ENCODE measurements at places on chromosomes 1 and 21.

GRCh38 chr1:187999973-188000372, 1171.2 kb downstream of the PLA2G4A start:
- DNase-seq, result no peak

DNA sequence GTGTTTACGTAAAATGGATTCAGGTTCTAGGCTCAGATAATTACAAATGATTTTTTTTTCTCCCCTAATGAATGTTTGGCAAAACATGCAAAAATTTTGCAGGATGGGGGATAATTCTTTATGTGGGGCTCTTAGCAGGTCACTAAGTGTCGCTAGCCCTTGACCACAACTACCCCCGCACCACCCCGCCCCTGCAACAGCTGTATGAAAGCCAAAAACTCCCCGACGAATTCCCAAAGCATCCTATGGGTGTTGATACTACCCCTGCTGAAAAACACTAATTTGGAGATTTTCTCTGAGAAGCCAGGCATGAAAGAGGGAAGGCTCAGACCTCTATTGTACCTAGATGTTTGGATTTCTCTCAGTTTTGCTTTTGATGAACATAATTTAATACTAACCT, 243.0 kb downstream of the TRABD2B start:
- no peak for DNase-seq

GRCh38 chr1:22787636-22788035, 77.0 kb downstream of the EPHB2 start:
- no peak for DNase-seq

- DNase-seq, result no peak
Measured at GRCh38 chr1:38785285-38786039, 74.1 kb downstream of the RRAGC start.

DNA sequence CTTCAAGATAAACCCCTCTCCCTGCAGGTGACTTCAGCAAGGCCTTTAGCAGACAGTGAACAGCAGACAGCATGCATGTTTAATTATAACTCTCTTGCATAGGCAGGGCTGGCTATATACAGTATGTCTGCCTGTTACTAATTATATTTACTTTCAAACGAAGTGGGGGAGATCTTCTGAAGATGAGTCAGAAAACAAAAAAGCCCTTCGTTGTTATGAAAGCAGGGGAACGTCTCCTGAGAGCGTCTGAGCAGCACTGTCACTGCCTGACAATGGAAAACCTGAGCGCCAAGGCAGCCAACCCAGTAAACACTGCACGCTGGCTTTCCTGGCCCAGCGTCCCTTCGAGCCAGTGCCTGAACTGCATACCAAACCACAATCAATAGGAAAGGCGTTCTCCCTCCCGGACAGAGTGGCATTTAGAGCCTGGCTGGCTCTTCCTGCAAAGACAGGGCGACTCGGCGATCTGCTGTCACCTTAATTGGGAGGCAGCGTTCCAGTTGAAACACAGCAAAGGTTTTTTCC, 54.1 kb downstream of the TOMM20 start:
- peak; percentile 64 for DNase-seq

DNA sequence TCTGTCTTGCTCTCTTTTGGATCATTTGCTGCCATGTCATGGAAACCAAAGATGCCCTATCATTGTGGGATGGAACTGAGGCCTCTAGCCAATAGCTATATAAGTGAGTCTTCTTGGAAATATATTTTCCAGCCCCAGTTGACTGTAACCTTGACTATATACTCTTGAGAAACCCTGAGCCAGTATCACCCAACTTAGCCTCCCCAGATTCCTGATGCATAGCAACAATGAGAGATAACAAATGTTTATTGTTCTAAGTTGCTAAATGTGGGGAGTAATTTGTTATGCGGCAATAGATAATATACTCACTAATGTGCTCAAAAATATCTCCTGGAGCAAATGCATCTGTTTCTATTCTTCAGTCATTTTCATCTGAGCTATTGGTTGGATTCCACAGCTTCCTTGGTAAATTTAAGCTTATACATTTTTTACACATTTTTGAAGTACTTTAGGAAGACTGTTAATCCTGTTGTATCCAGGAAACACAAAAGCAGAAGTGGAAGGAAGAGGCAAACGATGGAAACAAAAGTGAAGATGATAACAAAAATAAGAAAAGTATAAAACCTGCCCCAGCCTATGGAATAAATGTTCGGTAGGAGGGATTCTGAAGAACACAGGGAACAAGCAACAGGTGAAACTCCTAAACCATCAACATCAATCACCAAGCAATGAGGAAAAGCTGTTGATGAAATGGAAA, 6.3 kb upstream of the SRRM1 start:
- no peak for DNase-seq

GRCh38 chr1:117077267-117077666, 17.1 kb downstream of the TTF2 start:
- DNase-seq, result peak; percentile 69

DNA sequence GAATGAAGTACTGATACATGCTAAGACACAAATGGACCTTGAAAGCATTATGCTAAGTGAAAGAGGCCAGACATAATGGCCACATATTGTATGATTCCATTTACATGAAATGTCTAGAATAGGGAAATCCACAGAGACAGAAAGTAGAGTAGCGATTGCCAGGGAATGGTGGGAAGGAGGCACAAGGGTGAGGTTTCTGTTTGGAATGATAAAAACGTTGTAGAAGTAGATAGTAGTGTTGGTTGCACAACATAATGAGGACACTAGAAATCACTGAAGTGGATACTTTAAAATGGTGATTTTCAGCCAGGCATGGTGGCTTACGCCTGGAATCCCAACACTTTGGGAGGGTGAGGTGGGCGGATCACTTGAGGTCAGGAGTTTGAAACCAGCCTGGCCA, 97.6 kb upstream of the VANGL1 start:
- peak; percentile 45 for DNase-seq

DNA sequence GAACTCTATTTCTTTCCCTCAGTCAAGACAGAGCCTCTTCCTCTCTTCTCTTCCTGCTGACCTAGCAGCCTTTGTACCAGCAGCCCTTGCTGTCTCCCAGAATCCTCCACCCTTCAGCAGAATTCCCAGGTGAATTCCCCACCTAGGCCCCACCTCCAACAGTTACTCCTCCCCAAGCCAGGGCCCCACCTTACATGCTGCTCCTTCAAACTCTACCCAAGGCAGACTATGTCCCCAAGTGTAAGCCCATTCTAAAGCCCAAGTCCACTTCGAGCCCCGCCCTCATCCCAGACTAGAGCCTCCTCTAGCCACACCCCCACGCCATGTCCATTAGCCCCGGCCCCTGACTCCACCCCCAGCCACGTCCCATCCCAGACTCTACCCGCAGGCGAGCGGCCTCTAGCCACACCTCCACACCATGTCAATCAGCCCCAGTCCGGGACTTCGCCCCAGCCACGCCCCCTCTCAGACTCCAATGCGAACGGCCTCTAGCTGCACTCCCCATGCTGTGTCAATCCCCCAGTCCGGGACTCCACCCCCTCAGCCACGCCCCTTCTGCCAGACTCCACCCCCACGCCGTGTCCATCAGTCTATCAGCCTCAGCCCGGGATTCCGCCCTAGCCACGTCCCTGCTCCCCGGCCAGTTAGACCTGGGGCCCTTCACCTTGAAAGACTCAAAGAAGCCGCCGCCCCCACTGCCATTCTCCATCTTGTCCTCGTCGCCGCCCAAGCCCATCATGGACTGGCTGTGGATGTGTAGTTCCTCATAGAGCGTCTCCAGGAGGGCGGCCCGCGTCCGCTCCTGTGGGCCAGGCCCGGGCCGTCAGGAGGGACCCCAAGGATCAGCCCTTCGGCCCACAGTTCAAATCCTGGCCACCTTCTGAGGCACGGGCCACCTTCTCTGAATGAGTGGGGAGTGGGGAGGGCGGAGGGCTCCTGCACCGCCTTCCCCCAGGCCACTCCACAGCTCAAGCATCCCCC, 61.3 kb downstream of the RAP1GAP start:
- DNase-seq, result peak; percentile 75

- DNase-seq, result peak; percentile 36
Measured at GRCh38 chr1:27057801-27058625, 45.4 kb upstream of the TENT5B start.

DNA sequence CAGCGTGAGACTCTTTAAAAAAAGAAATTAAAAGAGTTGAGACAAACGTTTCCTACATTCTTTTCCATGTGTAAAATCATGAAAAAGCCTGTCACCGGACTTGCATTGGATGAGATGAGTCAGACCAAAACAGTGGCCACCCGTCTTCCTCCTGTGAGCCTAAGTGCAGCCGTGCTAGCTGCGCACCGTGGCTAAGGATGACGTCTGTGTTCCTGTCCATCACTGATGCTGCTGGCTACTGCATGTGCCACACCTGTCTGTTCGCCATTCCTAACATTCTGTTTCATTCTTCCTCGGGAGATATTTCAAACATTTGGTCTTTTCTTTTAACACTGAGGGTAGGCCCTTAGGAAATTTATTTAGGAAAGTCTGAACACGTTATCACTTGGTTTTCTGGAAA, 31.2 kb downstream of the IFNAR1 start:
- DNase-seq, result no peak

DNA sequence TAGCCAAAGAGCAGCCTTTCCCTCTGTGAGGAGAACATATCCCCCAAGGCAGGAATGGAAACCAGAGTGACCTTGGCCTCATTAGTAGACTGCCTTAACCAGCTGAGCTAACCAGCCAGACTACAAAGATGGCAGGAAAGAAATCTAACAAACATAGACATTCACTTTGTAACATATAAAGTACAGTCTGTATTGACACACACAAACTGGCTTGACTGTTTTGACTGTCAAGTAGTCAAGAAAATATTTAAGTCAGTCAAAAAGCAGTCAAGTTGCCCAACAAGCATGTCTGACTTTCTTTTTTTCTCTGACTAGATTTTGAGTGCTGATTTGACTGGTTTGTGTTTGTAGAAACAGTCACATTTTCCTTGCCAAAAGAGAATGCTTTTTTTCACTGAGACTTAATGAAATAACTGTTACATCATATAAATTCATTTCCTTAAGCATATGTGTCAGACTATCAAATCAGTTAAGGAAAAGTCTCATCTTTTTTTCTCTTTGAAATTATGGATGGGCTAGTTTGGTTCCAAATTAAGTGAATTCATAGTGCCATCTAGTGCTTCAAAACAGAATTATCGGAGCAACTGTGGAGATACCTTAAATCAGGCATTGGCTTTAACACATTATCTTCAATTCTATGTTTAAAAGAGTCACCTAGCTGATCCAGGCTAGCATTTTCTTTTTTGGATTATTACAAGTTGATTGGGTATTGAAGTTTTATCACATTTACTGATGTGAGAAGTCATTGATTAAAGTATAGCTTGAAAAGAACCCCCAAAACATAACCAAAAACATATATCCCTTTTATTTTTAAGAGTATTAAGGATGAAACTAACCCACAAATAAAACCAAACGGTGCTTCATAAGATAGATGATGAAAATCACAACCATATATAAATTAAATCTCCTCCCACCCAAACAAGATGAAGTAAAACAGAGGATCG, 75.0 kb downstream of the ATP6V1G3 start:
- DNase-seq, result peak; percentile 45

DNA sequence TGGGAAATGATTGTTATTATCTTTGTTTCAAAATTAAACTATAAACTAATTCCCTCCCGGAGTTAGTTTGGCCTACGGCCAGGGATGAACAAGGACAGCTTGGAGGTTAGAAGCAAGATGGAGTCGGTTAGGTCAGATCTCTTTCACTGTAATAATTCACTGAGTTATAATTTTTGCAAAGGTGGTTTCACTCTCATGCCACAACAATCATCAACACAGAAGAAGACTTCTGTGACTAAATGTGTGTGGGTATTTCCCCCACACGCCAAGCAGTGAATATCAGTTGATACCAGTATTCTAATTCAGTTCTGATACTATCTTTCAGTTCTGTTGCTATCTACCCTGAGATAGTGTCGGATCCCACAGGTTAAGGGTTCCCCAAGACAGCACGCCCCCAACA, 215.1 kb downstream of the S1PR1 start:
- DNase-seq, result no peak

- peak; percentile 20 for DNase-seq
Measured at GRCh38 chr1:102853136-102853535, 255.2 kb downstream of the COL11A1 start.

- no peak for DNase-seq
Measured at GRCh38 chr1:82492159-82492558, 691.4 kb downstream of the ADGRL2 start.

DNA sequence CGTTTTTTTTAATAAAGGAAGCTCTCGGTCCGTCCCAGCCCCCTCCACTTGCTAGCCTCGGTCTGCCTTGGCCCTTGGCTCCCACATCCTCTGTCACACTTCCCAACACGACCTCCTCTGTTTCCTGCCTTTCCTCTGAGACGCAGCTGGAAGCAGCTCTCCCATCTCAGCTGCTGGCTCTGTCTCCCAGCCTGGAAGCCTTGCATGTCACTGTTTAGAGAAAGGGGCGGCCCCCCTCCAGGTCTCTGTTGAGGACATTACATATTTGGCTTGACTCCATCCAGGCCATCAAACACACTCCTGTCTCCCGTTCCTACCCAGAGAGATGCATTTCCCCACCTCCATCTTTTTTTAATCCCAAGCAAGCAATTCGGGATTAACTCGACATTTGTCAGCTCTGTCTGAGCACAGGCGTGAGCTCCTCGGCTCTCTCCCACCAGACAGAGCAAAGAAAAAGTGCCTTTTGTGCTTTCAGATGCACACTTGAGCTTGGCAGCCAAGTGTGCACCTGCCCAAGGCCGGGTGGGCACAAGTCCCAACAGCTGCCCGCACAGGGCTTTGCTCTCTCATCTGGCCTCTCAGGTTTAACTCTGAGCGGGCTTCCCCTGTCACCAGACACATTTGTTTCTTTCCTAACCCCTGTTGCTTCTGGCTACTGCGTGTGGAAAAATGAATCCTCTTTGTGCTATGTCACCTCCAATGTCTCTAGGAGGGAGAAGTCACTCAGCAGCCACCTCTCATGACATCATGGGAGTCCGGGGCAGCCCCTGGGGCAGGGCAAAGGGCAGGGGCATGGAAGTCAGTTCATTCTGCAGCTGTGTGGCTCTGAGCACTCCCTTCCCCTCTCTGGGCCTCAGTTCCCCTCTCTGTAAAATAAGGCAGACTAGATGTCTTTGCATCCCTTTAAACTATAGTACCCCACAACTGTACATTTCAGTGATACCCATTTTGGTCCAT, 108.3 kb downstream of the KCND3 start:
- no peak for DNase-seq

GRCh38 chr1:116219651-116220434, 108.6 kb downstream of the MAB21L3 start:
- DNase-seq, result no peak

DNA sequence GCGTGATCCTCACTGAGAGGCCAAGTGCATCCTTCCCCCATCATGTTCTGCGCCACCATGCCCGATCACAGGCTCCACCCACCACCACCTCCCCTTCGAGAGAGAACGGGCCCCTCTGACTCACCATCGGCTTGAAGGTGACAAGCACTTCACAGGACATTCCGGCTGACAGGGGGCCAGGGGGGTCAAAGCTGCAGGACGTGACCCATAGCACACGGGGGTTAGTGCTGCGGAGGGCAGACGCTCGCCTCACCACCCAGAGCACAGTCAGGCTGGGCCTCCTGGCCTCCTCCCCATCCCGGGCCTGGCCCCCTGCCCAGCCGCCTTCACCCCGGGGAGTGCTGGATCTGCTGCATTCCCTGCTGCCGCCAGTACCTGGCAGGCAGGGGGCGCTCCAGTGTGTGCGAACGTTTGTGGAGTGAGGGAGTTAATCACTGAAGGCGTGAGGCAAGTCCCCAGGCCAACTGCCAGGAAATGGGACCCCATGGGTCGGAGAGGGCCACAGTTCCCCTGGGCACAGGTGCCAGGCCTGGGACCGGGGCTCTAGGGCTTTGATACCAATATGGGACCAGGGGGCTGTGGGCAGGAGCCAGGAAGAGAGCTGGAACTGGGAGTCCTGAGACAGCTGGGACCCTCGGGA, 40.9 kb upstream of the TMEM52 start:
- DNase-seq, result peak; percentile 92

GRCh38 chr1:34784751-34785221, 3.8 kb downstream of the GJB3 start:
- DNase-seq, result no peak
